ENCODE measurements at places on chromosomes 2 and 18.

GRCh38 chr2:136638193-136638592, 127.2 kb upstream of the THSD7B start:
- DNase-seq: no peak

DNA sequence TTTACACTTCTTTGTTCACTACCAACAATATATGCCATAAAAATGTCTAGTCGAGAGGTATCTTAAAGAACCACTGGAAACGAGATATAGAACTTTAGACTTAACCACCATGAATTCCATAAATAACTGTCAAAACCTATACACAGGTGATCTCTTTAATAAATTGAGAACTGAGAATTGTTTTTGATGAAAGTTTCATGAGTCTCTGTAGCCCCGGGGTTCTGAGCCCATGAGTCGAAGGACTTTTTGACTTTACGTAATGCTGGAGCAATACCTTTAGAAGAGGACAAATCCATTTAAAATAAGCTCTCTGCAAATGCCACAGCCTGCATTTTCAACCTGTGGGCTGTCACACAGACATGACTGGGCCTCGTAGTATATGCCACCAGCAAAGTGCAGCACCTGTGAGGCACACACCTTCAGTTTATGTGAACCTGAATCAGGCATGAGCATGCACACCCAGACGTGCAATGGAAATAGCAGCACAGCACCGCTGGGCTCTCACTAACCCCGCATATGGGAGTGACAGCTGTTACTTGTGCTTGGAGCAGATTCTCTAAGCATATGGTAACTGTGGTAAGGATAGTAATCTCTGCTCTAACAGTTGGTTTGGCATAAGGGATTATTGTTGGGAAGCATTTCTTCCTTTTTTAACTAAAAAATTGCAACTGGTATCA, 383.2 kb downstream of the SOCS6 start:
- no peak for DNase-seq

- DNase-seq: no peak
Measured at GRCh38 chr18:74866577-74866976, 268.9 kb downstream of the ZNF407 start.

GRCh38 chr2:79620679-79621078, 107.8 kb downstream of the CTNNA2 start:
- DNase-seq: no peak

DNA sequence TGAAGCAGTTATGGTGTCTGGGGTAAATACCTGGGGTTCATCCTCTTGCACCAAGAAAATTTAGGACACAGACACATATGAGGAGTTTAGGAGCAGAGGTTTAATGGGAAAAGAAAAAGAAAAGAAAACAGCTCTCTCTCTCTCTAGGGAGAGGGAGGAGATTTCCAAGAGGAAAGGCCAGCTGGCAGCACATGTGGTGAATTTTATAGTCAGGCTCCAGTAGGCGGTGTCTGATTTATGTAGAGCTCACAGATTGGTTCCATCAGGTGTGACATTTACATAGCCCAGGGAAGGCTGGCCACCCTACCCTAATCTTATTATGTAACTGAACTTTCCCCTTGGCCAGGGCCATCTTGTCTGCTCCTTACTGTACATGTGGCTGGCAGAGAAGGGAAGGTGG, 297.5 kb upstream of the RGPD4 start:
- no peak for DNase-seq

DNA sequence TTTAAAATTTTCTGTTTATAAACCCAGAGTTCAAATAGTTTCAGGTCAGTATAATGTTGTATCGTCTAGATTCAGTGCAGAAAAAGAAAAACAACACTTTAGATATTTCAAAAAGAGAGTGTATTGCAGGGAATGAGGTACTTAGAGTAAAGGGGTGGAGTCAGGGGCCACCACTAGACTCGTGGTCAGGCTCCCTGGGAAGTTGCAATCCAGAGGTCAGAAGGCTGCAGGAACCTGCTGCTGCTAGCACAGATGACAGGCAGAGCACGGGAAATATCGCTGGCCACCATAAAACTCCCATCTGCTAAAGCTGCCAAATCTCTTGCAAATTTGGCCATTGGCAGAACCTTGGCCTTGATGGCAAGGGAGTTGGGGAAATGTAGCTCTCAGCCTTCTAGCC, 64.6 kb downstream of the THNSL2 start:
- no peak for DNase-seq
